ENCODE measurements at places on chromosomes 3 and 15.

- DNase-seq, result no peak
Observed at GRCh38 chr3:48427630-48427962, 2.3 kb downstream of the PLXNB1 start.

GRCh38 chr3:50195501-50196252, 4.3 kb downstream of the GNAT1 start:
- DNase-seq, result no peak

GRCh38 chr15:57388464-57388863, 12.2 kb downstream of the CGNL1 start:
- DNase-seq, result no peak

DNA sequence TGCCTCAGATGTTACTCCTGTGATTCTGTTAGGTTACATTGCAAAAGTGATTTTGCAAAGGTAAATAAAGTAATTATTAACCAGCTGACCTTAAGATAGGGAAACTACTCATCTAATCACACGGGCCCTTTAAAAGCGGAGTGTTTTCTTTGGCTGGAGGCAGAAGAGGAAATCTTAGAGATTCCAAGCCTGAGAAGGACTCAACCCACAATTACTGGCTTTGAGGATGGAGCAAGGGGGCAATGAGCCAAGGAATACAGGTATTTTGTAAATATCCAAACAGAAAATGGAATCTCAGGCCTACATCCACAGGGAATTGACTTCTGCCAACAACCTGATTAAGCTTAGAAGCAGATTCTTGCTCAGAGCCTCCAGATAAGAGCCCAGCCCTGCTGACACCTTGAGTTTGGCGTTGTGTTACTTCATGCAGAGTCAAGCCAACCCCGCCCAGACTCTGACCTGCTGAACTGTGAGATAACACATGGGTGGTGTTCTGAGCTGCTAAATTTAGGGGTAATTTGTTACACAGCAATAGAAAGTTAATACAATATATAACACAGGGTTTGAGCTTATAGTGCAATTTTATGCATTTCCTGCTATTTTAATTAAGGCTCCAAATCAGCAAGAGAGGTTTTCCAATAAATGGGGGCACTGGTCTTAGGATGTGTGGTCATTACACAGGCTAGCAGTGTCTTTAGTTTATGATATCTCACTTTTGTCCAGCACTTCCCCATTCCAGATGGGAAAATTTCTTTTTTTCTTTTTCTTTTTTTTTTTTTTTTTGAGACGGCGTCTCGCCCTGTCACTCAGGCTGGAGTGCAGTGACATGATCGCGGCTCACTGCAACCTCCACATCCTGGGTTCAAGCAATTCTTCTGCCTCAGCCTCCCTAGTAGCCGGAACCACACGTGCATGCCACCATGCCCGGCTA, 19.5 kb downstream of the NFKBIZ start:
- DNase-seq, result no peak

DNA sequence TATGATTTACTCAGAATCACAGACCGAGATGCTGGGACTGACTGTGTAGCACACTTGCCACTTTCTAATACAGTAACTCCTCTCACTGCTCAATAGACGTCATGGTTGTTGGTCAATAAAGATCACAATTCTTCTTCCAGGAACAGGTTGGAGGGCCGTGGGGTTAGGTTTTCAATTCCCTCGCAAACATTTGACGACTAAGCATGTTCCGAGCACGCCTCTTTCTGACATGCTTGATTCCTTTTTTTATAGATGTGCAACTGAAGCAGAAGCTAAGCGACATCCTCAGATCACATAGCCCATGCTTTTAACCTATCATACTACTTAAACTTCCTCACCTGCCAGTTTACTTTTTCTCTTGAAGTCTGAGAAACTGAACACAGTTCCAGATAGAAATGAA, 61.0 kb downstream of the GRM7 start:
- no peak for DNase-seq

DNA sequence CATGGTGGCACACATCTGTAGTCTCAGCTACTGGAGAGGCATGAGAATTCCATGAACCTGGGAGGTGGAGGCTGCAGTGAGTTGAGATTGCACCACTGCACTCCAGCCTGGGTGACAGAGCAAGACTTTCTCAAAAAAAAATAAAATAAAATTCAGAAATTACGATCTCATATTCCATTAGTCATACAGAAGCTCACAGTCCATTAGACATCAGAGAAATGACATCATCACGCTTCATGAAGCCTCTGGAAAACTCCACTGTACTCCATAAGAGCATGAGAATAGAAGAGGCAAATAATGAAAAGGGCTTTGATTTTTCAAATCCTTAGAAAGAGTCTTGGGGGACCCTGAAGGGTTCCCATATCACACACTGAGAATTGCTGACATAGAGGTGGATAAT, 145.0 kb upstream of the MITF start:
- DNase-seq, result no peak

GRCh38 chr3:87120881-87121280, 106.2 kb upstream of the CHMP2B start:
- DNase-seq, result no peak

DNA sequence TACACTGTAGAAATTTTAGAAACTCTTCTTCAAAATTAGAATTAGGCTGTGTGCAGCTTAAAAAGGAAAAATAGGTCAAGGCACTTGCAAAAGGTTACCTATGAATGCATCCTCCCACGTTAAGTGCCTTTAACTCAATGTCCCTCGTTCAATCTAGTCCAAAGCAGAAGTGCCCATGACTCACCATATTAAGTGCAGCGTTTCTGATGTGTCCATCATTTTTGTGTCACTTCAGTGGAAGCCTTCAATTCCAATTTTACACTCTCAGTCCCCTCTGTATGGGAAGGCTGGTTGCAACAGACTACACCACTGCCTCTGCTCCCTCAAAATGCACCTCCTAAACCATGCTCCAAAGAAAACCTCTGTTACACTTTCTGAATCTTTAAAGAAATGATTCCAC, 53.4 kb downstream of the FOXB1 start:
- DNase-seq, result no peak

- no peak for DNase-seq
Observed at GRCh38 chr3:177973241-177973840, 562.9 kb upstream of the KCNMB2 start.

- no peak for DNase-seq
Observed at GRCh38 chr3:76131396-76132153, 346.2 kb upstream of the ZNF717 start.

DNA sequence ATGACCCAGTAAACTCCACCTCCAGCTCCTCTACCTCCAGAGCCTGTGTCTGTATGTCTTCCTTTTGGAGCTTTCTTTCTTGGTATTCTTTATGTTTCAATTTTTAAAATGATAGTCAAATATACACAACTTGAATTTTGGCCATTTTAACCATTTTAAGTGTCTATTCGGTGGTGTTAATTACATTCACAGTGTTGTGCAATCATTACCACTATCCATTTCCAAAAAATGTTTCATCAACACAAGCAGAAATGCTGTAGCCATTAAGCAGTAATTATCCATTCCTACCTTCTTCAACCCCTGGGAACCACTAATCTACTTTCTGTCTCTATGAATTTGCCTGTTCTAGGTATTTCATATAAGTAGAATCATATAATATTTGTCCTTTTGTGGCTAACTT, 194.5 kb upstream of the TSC22D2 start:
- DNase-seq, result no peak

DNA sequence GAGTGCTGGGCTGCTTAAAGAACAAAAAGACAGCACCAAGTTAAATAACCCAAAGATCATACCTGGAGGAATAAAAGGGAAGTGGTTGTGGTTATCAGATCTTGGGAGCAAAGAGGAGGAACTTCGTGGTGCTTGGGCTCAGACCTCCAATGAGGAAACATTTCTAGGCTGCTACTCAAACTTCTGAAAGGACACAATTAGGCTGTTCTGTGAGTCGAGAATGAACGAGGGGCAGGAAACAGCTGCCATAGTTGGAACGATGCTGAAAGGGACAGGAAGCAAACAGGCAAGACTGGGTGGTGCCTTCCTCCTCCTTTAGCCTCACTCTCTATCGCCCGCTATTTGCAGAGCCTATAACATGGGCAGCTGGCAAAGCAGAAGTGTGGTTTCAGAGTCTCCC, 276.3 kb upstream of the ARRDC4 start:
- DNase-seq, result no peak

DNA sequence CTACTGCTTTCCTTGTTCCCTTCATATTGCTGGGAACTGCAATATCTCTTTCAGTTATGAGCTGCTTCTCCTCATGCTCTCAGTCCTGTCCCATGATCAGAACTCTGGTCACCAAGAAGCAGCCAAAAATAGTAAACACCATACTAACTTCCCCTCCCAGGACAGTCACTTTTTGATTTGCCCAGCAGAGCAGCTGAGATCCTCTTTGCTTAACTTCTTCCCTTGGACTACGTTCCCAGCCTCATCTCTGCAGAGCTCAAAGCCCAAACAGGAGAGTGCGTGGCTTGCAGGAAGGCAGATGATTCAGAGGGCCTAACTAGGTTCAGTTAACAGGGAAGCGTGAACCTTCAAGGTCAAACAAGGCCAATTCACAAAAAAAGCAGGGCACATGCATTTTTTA, 153.2 kb downstream of the CTNNB1 start:
- no peak for DNase-seq

GRCh38 chr3:147419781-147420224, 10.6 kb downstream of the ZIC1 start:
- DNase-seq, result no peak

- peak; percentile 60 for DNase-seq
Observed at GRCh38 chr15:63436872-63437375, 55.3 kb upstream of the CA12 start.

GRCh38 chr15:66798426-66799061, 96.5 kb downstream of the SMAD6 start:
- no peak for DNase-seq

- DNase-seq, result no peak
Observed at GRCh38 chr3:39287216-39288164, 7.7 kb upstream of the CX3CR1 start.

- DNase-seq, result no peak
Observed at GRCh38 chr15:98062869-98063268, 102.4 kb downstream of the ARRDC4 start.

GRCh38 chr3:25090698-25091453, 337.2 kb upstream of the RARB start:
- no peak for DNase-seq

GRCh38 chr3:31924610-31925270, 56.3 kb downstream of the OSBPL10 start:
- no peak for DNase-seq

DNA sequence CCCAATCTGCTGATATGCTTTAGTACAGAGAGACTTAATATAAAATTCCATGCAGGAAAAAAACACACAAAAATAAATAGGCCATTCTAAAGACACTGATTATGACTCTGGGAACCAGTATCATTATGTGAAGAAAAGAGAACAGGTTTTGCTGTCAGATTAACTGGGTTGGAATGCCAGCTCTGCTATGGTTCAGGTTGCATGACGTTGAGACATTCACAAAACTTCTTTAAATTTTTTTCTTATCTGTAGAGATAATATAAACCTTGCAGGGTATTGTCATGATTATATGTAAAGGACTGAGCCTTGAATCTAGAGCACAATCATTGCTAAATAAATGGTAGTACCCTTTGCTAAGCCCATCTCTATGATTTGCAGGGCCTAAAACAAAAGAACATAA, 86.0 kb downstream of the CPNE4 start:
- DNase-seq, result no peak

DNA sequence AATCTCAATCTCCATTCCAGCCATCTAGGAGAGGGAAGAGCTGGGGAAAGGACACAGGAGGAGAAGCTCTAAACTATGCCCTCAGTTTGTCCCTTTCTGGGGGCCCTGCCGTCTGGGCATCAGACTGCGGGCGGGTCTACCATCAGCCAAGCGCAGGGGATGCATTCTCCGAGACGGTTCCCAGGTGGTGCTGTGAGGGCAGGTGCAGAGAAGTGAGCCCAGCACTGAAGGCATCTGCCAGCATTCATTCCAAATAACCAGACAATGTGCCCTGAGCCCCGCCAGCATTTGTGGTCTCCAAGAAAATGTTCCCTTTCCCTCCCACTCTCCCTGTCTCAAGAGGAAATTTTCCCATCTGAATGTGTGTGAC, 265.7 kb downstream of the XXYLT1 start:
- no peak for DNase-seq

GRCh38 chr3:71218508-71218907, 365.0 kb downstream of the FOXP1 start:
- no peak for DNase-seq

GRCh38 chr15:39365873-39366272, 215.0 kb upstream of the THBS1 start:
- no peak for DNase-seq

DNA sequence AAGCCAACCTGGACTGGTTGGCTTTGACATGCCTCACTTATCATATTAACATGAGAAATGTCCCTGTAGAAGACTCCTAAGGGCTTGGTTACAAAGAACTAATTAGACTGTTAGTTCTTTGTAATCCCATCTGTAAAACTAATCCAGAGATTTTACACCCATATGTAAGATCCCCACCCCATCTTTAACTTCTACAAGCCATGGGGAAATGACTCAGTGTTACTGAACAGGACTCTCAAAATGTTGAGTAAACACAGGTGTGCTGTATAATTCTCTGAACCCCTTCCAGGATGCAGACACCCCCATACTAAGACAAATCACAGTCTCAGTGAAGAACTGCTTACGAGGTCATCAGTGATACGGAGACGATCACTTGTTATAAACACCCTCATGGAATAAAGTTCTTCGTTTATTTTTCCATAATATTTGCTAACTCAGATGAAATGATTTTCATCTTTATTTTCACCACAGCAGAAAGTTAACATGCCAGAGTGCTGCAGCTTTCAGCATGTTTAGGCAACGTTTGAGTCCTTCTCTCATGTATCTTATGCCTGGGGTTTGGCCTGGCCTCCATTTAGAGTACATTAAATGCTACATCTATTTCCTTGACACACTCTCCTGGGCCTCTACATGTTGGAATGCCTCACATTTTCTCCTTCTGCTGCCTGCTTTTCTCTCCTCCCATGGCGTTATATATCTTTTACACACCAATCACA, 55.3 kb upstream of the LEKR1 start:
- no peak for DNase-seq

DNA sequence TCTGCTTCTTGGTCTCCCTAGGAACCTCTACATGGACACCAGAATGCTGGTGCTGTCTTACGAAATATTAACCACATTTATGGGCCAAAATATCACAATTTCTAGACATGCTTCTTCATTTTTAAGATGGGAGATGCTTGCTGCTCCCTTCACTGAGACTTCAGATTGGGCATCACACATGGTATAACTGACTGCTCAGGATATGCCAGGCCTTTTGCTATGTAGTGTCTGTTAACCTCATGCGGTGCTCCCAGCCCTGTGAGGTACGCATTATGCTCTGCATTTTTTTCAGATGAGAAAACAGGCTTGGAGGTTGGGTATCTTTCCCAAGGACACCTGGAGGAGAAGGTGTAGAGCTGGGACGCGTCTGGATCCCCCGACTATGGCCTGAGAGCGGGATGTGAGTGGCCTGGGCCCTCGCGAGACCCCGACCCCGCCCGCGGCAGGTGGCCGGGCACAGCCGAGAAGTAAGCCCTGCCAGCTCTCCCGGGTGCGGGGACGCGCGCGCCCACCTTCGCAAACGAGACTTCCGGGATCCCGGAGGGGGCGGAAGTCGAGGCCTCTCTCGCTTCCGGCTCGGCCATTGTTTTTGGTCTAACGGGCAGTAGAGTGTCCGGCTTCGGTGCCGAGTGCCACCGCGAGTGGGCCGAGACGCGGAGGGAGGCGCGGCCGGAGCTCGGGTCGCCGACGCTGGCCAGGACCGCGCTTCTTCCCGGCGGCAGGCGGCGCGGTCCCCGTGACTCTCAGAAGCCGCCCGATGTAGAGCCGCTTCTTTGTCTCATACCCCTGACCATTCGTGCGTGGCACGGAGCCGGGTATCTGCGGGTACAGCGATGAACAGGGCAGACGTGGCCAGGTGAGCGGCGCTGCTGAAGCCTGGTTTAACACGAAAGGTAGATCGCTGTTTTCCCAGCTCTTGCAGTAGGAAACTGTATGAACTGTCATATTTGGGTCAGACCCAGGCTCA, at the start of gene ZKSCAN7:
Gene ZKSCAN7 (plus strand): TSS at position 568 of the 967 bp plus-strand sequence. CDS start 1,855 bp downstream, outside the sequence.
- peak; percentile 36 for DNase-seq

All from activated T-cell treated with anti-CD3 and anti-CD28 coated beads for 24 hours (primary cell).